ENCODE measurements at places on chromosomes 7 and 10.

- DNase-seq, result no peak
Measured at GRCh38 chr10:108003061-108003460, 838.6 kb upstream of the SORCS1 start.

GRCh38 chr10:116418389-116418788 lies 9.3 kb upstream of the PNLIPRP3 start:
- no peak for DNase-seq

DNA sequence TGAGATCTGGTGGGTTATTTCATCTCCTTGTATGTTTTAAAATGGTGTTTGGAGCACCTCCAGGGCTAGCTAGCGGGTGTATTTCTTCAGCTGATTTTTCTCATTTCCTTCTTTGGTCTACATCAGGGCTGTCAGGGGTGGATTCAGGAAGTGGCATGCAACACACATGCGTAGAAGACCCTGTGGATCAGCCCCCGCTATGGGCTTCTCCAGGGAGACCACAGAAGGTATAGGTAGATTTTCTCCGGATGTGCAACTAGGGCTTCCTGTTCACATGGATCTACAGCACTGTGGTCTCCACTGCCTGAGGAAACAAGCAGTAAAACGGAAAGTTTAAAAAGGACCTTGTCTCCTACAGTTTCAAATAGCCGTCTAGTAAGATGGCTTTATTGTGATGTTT lies 10.4 kb downstream of the NUB1 start:
- DNase-seq, result no peak

DNA sequence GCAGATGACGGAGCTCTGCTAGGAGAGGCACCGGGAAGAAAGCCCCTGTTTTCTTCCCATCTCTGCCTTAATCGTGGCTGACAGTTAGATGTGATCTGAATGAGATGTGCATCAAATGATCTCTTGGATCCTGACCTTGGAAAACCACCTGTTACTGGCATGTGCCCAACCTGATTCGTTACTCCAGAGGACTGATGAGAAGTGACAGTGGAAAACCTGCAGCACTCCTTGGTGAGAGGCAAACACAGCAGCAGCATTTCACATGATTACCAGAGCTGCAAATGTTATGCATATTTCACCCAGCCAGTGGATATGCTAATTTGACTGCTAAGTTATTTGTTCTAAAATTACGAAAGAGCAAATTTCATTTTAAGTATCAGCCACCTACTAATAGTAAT lies 95.3 kb downstream of the PTPRN2 start:
- no peak for DNase-seq

- DNase-seq, result no peak
Measured at GRCh38 chr10:92571649-92572048, 2.2 kb downstream of the IDE start.

- DNase-seq, result no peak
Measured at GRCh38 chr10:122546242-122546641, 14.3 kb upstream of the DMBT1 start.

DNA sequence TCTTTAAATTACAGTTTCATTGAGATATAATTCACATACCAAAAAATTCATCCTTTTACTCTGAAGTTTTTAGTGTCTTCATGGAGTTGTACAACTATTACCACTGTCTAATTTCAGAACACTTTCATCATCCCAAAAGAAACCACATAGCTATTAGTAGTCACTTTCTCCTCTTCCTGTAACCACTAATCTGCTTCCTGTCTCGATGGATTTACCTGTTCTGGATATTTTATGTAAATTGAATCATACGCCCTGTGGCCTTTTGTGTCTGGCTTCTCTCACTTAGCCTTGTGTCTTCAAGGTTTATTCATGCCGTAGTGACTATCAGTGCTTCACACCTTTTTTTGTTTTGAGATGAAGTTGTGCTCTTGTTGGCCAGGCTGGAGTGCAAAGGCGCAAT lies 135.5 kb downstream of the DOCK1 start:
- DNase-seq, result no peak

DNA sequence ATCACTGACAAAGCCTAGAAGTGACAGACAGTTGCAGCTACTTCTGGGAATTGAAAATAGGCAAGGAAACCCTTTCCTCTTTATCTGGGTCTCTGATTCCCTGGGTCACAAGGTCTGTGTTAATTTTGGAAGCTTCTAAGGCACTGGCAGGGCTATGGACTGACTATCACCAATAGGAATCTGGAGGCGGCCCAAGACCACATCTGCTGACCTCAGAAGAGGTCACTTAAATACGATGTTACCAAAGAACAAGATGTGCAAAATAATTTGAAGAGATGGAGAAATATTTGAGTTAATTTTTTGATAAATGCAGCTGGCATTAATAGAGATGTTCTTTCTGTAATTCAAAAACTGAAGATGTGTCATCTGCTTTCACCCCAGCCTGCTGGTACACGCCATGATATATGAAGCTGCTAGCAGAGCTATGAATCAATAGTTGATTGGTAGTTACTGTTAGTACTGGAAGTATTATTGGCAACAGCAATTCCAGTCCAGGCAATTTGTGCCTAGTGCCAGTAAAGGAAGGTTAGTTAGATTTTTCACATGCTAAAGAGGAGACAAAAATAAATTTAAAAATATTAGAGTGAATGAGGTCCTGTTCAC lies 5.5 kb upstream of the STEAP4 start:
- DNase-seq, result no peak

- DNase-seq, result peak; percentile 8
Measured at GRCh38 chr7:129089521-129090212, 34.8 kb upstream of the TNPO3 start.

DNA sequence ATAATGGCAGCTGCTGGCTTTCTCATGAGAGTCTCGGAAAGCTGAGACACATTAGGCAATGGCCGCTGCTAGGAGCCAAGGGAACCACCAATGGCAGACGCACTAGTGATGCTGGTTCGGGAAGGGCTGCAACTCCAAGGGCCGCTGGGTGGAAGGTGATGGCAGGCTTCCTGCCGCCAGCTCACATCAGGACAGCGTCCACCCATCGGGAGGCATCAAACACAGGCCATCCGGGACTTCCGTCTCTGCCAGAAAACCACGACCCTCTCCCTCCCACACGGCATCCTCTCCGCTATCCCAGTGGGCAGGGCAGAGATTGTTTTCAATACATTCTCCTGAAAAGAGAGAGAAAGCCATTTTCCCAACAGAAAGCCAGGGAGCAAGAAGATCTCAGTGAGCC lies 27.5 kb upstream of the EGFR start:
- no peak for DNase-seq

GRCh38 chr7:41788556-41788955 lies 85.7 kb upstream of the INHBA start:
- DNase-seq, result no peak

- no peak for DNase-seq
Measured at GRCh38 chr10:26516540-26517101, 78.5 kb downstream of the APBB1IP start.

GRCh38 chr10:52965938-52966401 lies 193.4 kb upstream of the MBL2 start:
- DNase-seq, result no peak

- no peak for DNase-seq
Measured at GRCh38 chr7:143318661-143319060, 2.8 kb downstream of the CLCN1 start.

GRCh38 chr7:35339811-35340210 lies 85.9 kb upstream of the TBX20 start:
- DNase-seq, result no peak

- DNase-seq, result no peak
Measured at GRCh38 chr7:151871189-151871735, 5.7 kb downstream of the PRKAG2 start.

- DNase-seq, result no peak
Measured at GRCh38 chr7:155259866-155260497, 37.7 kb upstream of the INSIG1 start.

DNA sequence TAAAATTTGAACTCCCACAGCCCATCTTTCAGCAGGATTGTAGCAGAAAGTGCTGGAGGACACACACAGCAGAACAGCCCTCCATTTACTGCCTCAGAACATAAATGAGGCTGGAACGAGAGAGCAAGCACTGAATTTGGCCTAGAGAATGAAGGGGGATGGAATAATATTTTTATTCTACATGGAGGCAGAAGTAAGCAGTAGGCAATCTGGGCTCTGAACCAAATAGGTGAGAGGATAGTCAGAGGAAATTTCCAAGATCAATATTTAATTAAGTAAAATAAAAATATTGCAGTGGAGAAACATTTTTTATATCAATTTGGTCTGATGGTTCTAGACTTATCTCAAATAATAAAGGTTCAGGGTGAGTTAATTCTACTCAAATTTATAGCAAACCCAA lies 29.2 kb upstream of the TSPAN13 start:
- no peak for DNase-seq

GRCh38 chr10:77989081-77989724 lies 40.1 kb downstream of the POLR3A start:
- DNase-seq, result no peak

GRCh38 chr7:71970725-71971124 lies 441.4 kb downstream of the CALN1 start:
- DNase-seq, result no peak

GRCh38 chr7:151238190-151238810 lies 6.0 kb downstream of the CHPF2 start:
- no peak for DNase-seq

DNA sequence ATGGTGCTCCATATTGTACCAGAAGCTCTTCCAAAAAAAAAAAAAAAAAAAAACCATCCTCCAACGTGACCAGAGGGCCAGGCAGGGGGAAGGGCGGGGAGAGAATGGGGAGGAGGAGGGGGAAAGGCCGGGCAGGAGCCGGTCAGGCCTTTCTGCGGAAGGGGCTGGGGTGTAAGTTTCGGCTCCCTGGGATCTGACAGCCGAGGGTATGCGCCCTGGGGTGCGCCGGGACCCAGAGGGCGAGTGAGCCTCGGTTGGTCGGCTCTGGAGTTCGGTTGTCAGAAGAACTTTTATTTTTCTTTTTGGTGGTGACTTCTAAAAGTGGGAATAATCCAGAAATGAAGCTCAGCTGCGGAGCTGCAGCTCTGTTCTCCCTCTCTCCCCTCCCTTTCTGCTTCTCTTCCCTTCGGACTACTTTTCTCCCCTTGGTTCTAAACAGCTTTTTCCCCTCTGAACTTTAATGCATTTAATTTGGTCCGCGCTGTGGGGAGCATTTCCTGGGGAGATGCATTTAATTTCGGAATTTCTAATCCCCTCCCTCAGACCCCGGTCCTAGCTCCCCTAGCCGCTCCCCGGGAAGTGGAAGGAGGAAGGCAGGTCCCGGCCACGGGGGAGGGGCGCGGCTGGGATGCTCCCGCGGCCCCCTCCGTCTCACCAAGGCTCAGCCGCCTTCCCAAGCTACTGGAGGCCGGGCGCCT lies 3.9 kb upstream of the PAX2 start:
- no peak for DNase-seq

GRCh38 chr10:82742478-82742877 lies 867.5 kb downstream of the NRG3 start:
- DNase-seq, result no peak

DNA sequence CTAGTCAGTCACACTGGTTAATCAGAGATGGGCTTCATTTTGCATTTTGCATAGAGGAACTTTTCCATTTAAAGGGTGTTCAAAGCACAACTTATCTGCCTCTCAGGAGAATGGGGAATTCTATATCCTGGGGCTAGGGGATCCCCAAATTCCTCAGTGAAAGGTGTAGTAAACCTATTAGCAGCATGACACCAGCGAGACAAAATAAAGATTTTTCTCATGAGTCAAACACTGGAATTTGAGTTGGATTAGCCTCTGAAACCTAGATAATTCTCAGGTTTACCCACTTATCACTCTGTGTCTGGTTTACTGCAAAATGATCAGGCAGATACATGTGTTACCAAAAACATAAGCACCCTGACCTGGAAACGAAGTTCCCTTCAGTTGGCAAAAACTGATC lies 2.1 kb downstream of the AFAP1L2 start:
- no peak for DNase-seq

DNA sequence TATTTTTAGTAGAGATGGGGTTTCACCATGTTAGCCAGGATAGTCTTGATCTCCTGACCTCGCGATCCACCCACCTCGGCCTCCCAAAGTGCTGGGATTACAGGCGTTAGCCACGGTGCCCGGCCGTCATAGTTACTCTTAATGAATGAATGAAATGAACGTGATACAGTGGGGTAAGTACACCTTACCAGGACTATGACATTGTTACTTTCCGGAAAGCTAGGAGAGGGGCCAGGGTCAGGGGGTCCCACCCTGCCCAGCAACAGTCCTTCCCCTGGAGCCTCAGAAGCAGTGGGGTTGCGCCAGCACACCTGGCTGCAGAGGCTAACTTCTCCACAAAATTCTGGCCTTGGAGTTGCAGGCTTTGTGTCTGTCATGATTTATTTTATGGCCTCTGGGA lies 21.4 kb downstream of the VSTM4 start:
- no peak for DNase-seq

- DNase-seq, result no peak
Measured at GRCh38 chr10:63653747-63654146, 132.5 kb downstream of the REEP3 start.

DNA sequence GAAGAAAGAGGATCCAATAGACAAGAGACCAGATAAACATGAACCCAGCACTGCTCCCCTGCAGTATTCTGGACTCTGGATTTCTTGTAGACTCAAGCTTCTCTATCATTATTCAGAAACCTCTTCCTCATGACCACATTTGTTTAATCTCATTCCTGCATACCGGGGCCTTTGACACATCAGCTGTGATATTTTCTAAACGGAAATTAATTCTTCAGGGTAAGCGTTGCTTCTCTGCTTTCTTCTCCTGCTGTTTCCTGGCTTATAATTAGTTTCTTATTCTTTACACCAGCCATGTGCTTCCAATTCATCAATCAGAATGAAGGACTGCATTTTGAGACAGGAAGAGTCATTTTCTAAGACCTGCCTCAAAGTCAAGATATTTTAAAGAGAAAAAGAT lies 54.2 kb upstream of the TARP start:
- no peak for DNase-seq

DNA sequence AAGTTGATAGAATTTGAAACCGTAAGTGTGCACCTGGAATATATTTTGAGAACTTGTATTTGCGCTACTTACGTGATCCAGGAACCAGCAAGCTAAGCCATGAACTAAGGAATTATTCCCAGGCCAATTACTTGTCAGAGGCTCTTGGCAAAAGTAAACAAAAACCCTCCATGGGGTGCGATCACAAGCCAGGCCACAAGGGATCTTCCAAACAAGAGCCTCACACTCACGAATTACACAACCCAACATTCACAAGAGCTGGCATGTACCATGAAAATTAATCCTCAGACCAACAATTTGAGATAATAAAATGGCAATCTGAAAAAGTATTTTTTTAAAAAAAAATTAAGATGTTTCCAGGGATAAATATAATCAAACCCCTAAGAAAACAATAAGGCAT lies 467.0 kb upstream of the AKR1E2 start:
- no peak for DNase-seq

DNA sequence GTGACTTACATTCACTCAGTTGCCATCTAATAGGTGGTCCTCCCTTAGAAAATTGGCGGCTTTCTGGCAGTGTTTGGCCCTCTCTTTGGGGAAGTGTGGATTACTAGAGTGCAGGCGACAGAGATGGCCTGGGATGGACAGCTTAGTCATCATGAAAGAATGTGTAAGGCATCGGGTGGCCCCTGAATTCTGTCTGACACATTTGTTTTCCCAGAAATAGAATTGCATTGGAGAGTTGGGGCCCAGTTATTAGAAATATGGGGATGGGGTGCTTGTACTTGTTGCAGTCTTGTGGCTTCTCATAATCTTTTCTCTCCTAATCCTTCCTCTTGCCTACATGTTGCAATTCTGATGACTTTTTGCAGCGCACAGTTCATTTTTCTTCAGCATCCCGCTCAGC lies 13.8 kb downstream of the TCF7L2 start:
- no peak for DNase-seq
